ENCODE measurements at places on chromosomes 12 and 14.
A peak's percentile ranks its signal among the peaks of the same experiment; 100 is the strongest.

DNA sequence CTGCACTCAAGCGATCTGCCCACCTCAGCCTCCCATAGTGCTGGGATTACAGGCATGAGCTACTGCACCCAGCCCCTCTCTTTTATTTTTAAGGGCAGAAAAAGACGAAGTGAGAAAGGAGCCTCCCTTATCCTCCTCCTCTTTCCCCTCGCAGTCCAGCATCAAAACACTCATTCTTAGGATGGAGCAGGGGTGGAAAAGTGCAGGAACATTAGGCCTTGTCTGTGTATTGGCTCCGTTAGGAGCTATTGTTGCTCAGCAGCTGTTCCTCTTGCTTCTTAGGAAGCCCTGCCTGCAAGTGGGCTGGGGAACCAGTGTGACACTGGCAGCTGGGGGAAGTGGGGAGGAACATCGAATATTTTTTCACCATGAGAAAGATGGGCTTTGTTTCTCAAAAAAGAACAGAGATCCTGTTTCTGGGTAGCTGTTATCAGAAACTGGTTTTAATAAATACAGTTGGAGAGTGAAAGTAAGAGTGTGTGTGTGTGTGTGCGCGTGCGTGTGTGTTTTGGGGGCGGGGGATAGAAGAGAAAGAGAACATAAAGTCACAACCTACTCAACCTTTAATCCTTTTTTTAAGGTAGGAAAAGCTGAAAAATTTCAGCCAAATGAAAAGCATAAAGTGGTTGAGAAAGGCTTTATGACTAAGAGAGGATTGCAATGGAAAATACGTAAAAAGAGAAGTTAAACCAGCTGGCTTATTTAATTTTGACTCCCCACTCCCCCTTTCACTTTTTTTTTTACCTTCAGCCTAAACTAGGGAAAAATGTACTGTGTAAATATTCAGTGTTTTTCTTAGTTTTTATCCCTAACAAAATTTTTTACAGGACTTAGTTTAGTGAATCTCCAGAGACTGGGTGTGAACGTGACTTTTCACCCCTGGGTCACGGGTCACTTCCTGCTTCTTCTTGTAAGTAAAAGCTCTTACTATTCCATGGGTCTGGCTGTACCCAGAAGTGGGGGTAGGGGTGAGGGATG is 197.2 kb upstream of the PLEKHG7 start:
- peak; percentile 75 for DNase-seq

DNA sequence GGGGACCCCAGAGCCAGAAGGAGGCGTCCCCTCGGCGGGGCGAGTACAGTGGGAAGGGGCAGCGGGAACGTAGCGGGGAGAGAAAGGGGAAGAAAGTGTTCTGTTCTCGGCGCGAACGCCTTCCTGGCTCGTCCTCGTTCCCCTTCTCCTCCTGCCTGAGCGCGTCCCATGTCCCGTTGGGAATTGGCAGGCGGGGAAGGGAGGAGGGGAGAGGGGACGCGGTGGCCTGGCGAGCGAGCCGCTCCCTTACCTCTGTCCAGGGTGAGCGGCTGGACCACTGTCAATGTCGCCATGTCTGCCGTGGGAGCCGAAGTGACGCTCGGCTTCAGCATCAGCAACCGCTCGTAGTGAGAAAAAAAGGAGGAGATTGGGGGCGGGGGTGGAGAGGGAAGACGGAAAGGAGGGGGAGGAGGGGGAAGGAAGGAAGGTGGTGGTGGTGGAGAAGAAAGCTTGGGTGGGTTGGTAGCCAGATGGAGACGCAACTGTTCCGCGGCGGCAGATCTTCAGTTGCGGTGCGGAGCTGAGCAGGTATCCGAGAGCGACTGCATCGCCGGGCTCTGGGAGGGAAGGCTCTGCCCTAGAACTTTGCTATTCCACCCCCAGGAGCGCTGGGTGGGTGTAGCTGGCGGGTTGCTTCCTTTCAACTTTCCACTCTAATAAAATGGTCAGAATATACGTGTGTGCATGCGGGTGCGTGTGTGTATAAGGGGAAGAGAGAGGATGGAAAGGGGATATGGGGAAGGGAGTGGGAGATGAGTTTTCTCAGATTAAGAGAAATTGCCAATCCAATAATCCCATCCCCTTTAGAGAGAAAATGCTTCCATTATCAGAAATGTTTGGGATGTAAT is at the start of gene LIN7A:
TSS of gene LIN7A (minus strand) at position 544 of the 848 bp plus-strand sequence. CDS start at position 332, 212 bp downstream.
- peak; percentile 19 for DNase-seq

DNA sequence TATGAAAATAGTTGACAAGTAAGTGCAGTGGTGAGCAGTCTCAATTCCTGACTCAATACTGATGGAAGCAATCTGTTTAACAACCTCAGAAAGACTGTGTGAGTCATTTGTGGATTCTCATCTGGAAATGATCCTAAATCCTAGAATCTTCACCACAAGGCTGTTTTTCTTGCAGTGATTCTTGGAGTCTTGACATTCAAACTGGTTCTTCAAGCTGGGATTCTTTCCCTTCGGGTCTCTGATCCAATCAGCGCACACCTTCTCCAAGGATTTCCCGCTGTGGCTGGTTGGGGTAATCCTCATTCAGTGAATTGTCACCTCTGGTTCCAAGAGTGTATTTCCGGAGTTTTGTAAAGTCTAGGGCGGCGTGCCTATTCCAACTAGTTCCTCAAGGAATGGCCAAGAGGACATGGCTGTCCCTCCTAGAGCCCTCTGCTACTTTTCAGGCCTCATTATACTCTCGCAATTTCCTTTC is 37.7 kb upstream of the FOXJ2 start:
- no peak for DNase-seq

DNA sequence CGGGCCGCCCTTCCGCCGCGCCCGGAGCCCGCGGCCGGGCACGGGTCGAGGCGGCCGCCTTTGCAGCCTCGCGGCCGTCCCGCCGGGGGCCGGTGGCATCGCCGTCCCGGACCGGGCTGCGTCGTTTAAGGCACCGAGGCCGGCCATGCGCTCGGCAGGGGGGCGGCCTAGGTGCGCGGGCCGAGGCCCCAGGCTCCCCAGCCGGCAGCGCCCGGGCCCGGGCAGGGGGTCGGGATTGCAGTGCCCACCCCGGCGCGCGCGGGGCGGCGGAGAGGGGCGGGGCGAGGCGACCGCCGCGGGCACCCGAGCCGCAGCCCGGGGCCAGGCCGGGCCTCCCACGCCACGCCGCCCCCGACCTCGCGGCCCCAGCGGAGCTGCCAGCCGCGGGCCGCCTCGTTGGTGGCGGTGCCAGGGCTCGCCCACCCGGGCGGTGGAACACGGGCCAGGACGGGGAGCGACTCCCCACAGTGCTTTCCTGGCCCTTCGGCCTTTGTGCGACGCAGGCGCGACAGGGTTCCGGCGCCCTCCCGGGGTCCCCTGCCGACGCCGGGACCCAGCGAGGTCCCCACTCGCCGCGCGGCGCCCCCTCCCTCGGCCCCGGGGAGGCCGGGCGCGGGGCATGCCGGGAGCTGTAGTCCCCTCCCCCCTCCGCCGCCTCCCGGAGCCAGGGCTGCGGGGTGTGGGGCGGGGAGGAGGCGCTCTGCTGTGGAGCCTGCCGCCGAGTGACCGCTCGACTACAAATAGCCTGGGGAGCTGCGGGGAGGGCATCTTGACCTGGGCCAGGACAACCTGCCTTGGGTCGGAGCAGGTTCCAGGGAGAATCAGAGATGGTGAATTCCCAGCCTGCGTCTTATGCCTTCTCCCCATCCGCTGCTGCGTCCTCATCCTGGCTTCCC is 769 bp downstream of the FKBP4 start:
- DNase-seq = peak; percentile 71

GRCh38 chr12:104536841-104537240 is 80.1 kb downstream of the CHST11 start:
- no peak for DNase-seq

GRCh38 chr12:91037276-91037675 is 20.5 kb downstream of the KERA start:
- DNase-seq = no peak

- DNase-seq = no peak
These were observed 65.8 kb upstream of the TMPO start for GRCh38 chr12:98449584-98449983.

DNA sequence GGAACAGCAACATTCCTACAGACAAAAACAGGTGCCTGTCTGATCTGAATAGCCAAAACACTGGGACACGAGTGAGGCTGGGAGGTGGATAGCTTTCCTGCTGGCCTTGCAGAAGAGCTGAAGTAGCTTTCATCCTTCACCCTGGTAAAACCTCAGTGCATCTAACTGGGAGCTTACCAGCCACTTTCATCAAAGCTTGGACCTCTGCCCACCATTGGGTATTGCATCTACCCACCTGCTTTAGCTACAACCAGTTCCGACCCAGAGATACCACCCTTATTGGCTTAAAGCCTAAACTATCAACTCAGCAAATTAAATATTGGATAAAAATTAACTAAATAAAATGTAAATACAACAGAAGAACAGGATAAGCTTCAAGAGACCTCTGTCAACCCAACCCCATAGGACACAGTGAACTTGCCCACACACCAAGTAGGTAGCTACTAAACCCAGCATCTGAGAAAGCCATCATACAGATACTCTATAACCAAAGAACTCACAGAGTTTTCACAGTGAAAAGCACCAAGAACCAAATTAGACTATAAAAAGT is 866.3 kb downstream of the FSCB start:
- DNase-seq = no peak

- no peak for DNase-seq
These were observed 495.2 kb upstream of the SOX5 start for GRCh38 chr12:24444634-24445033.

DNA sequence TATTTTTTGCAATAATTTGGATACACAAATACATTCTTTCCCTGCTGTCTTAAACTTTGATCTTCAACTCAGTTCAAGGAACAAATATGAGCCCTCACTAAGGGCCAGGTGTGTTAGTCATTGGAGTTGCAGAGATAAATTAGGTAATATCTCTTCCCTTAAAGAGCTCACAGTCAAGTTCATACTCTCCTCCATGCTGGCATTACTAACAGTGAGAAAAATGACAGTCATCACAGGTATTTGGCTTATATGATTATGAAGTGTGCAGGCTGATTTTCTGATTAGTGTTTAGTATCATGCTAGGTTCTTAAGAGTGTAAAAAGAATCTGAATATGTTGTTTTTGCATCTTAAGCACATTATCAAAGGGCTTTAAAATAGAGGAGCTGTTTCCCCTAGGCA is 594.7 kb downstream of the CCER1 start:
- no peak for DNase-seq

DNA sequence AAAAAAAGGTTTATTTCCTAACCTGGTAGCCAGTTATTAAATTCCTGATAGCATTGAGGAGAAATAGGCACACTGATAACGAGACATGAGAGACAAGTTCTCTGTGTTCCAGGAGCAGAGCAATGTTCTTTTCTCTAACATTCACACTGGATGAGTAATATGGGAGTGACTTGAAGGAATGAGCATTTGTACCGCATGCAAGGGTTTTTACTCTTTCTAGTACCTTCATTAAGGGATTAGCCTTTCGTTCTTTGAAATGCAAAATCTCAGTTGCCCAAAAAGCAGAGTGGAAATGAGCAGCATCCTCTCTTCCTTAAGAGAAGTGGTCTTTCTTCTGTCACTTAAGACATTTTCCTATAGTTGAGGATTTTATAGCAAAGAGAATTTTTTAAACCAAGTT is 54.7 kb downstream of the FGD4 start:
- no peak for DNase-seq

DNA sequence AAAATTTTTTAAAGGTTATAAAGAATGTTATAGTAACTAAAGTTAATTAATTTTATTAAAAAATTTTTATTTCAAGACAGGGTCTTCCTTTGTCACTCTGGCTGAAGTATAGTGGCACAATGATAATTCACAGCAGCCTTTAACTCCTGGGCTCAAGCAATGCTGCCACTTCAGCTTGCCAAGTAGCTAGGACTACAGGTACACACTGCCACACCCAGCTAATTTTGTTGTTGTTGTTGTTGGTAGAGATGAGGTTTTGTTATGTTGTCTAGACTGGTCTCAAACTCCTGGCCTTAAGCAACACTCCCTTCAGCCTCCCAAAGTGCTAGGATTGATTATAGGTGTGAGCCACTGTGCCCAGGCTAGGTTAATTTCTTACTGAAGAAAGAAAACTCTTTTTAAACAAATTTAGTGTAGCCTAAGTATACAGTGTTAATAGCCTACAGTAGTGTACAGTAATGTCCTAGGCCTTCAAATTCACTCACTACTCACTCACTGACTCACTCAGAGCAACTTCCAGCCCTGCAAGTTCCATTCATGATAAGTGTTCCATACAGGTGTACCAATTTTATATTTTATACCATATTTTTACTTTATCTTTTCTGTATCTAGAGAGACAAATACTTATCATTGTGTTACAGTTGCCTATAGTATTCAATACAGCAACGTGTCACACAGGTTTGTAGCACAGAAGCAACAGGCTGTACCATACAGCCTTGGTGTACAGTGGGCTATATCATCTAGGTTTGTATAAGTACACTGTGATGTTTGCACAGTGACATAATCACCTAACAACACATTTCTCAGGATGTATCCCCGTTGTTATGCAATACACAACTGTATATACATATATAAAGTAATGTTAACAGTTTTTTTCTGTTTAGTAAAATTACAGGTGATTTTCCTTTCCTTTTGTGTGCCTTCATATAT is 24.7 kb upstream of the DNAAF2 start:
- DNase-seq = no peak

DNA sequence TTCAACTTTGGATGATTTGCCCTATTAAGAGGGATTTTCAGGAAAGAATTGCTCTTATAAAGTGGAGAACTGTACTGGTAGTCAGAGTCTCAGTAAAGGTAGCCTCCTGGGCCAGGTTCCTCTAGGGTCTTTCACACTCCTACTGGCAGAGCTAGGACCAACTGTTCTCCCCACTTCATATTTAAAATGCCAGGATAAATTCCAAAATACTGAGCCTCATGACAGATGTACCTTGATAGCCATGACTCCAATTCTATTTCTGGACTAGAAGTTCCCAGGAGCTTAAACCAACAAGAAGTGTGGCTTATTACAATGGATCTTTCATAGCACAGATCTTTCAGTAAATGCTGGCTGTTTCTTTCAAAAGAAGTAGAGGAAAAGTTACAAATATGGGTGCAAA is 126.5 kb downstream of the C12orf75 start:
- DNase-seq = no peak

GRCh38 chr14:100487304-100487703 is 99.9 kb downstream of the BEGAIN start:
- no peak for DNase-seq

DNA sequence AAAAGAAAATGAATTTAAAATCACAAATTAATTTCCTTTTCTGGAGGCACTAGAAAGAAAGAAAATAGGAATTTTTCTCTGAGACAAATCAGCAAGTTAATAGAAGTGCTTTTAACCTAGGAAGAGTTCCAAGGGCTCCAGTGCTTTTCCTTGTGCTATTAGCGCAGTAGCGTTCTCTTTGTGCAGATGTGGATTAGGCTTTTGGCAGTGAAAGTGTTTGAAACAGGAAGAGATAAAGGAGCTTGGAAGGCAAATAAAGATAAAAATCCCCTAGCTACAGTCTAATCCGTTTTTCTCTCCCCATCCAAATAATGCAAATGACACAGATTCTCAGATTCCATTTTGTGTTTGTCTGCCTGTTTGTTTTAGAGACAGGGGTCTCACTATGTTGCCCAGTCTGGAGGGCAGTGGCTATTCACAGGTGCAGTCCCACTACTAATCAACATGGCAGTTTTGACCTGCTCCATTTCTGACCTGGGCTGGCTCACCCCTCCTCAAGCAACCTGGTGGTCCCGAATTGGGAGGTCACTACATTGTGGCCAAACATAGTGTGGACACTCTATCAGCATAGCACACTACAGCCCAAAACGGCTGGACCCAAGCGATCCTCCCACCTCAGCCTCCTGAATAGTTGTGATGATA is 166.1 kb downstream of the PAWR start:
- no peak for DNase-seq
